ENCODE measurements at places on chromosomes 1 and 21.

DNA sequence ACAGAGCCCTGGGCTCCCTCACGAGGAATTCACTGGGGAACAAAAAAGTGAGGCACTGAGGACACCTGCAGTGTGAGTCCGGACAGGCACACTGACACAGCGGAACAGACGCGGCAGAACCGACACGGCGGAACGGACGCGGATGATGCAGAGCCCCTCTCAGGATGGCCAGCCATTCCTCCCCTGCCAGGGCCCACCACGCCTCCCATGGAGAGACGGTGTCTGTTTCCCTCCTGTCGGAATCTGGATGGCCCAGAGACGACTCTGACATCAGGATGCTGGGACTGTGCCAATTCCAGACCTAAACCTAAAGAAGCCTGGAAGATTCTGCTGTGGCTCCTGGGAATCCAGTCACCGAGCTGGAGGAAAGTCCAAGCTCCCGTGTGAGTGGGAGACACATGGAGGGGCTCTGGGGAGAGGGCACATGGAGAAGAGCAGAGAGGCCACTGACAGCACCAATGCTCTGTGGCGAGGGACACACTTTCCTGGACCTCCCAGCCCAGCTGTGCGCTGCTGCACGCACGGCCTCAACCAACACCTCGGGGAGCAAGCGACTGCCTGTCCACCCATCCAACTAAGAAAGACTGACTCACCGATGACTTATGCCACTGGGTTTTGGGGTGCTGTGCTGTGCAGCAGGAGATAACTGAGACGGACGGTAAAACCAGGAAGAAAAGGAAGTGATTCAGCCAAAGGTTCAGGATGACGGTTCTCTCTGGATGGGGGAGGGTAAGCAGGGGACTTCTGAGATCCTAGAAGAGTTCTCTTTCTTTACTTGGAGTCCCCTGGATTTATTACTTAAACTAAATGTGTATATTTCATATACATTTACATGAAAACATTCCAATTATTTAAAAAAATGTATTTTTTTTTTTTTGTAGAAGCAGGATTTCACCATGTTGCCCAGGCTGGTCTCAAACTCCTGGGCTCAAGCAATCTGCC lies 23.3 kb downstream of the ZBTB17 start:
- no peak for DNase-seq

- no peak for DNase-seq
Measured at GRCh38 chr21:36203603-36203889, 46.9 kb downstream of the DOP1B start.

DNA sequence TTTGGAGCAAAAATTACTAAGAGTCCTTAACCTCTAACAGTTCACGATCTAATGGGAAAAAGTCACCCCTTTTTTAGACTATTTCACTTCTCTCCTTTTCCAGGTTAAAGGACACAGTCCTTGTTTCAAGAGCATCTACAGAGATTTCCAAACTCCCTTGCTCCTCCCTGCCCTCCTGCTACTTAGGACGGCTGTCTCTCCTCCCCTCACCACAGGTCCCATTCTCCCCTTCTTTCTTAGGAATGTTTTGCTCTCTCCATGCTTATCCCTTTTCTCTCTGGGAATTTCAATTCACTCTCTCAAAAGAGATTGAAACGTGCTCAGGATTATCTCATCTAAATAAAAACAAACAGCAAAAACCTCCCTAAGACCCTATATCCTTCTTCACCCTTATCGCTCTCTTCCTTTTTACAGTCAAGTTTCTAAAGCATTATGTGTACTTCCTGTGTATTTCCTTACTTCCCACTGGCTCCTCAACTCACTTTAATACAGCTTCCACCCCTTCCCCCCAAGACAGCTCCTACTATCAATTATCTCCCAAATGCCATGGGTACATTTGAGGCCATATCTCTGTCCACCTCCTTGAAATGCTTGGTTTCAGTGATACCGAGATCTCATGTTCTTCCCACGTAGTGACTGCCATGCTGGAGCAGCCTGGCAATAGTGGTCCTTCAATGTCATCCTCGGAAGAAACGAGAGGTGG lies 43.2 kb upstream of the ZNF281 start:
- DNase-seq, result no peak

GRCh38 chr1:225828706-225829345 lies 18.9 kb downstream of the EPHX1 start:
- DNase-seq, result no peak

- no peak for DNase-seq
Measured at GRCh38 chr1:247224822-247225221, 31.1 kb upstream of the VN1R5 start.

GRCh38 chr1:206447422-206447765 lies 22.9 kb upstream of the IKBKE start:
- no peak for DNase-seq

DNA sequence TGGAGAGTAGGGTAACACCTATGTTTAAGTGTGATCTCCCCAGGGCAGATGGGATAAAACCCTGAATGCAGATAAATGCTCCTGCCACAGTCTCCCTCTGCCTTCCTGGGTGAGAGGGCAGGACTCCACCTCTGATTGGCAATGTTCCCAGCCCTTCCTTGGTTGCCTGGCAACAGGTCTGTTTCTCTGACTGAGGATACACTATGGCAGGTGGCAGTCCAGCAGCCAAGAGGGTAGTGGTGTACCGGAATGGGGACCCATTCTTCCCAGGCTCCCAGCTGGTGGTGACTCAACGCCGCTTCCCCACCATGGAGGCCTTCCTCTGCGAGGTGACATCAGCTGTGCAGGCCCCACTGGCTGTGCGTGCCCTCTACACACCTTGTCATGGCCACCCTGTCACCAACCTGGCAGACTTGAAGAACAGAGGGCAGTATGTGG lies at the start of gene DCDC2B:
DCDC2B (plus strand) TSS at position 199 of the 438 bp plus-strand sequence; CDS start at position 204, 5 bp downstream.
- DNase-seq, result no peak

- no peak for DNase-seq
Measured at GRCh38 chr1:84089867-84090266, 54.2 kb upstream of the PRKACB start.

DNA sequence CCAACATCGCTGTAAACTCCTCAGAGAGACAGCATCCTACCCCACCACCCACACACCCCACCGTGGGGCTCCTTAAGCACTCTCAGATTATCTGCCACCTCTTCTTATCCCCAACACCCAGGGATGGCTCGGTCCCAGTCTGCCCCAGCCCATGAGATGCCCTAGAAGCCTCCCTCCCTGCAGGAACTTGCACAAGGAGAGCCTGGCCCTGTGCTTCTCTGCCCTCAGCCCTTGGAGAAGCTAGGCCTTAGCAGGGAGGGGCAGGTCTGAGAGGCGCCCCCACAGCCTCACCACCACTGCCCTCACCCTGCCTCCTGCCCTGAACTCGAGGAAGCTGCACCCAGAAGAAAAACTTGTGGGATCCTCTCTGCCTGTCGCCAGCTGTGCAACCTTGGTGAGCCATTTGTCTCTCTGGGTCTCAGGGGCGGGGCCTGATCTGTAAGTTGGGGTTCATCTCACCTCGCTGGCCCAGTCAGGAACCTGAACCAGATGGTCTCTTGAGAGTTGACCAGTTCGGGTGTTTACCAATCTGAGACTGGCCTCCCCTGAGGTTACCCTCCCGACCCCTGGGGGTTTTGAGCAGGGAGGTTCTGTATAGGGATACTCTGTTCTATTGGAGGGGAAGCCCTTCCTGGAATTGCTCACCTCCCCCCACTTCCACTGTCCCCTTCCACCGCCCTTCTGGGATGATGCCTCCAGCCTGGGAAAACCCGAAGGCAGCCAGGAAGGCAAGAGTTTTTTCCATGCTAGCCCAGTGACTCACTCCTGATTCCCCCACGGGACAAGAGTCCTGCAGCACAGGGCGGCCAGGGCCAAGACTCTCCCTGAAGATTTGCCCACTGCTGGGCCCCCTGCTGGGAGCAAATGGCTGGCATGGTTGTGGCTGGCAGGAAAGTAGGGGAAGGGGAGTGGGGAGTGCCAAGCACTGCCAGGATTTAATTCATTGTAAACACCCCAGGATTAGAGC lies at the start of gene S100A3:
S100A3 (minus strand) TSS at position 537 of the 967 bp plus-strand sequence. CDS start 773 bp downstream, outside the sequence.
- no peak for DNase-seq

DNA sequence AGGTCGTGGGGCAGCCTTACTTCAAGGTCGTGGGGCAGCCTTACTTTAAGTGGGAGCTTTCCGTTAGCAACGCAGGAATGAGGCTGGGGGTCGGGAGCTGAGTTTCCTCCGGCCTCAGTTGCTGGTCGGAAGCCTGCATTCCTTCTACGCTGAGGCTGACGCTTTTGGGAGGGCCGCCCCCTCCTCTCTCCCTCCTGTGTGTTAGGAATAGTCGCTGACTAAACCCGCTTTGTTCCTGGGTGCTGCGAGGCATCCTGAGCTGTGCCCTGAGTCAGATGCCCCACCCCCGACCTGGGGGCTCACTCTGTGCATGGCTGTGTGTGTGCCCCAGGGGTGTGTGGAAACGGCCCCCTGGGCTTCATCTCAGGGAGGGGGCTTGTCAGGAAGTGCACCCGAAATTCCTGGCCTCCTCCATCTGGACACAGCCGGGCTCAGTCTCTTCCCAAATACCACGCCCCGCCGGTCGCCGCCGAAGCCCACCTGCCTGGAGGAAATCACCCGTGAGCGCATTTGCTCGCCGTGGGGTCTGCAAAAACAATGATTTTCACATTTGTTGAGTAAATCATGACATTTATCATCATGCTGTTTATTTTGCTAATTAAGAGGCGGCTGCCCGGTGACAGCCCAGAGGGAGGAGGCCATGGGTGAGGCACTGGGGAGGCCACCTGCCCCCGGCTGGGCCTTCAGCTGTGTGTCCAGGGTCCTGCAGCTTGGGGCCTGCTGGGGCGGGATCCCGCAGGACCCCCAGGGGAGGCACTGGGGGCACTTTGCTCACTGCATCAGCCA lies 121.4 kb downstream of the PRDM16 start:
- no peak for DNase-seq

DNA sequence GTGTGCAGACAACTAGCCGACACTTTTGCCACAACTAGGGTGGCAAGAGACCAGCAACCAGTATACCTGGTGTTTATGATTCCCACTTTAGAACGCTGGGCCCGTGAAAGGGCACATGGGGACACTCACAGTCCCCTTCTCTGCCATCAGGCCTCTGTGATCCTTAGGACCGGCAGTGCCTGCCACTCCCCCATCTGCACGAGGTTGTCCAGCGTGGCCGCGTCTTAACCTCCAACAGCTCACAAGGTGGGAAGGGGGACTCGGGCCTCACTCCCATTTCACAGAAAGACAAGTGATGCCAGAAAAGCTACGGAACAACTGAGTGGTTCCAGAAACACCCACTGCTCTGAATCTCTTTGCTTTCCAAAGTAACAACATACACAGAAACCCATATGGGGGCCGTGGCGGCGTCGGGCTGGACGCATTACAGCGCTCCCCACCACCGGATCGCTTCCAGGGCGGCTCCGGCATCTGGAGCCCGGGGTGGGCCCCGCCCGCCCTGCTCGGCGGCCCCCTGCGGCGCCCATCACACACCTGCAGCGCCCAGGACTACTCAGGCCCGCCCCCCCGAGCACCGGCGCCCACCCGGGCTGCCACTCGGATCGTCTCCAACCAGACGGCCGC lies 1.0 kb downstream of the ZNF496 start:
- DNase-seq, result no peak

GRCh38 chr1:14341147-14341546 lies 257.3 kb upstream of the KAZN start:
- no peak for DNase-seq

- no peak for DNase-seq
Measured at GRCh38 chr1:100070201-100070939, 62.4 kb downstream of the SASS6 start.

DNA sequence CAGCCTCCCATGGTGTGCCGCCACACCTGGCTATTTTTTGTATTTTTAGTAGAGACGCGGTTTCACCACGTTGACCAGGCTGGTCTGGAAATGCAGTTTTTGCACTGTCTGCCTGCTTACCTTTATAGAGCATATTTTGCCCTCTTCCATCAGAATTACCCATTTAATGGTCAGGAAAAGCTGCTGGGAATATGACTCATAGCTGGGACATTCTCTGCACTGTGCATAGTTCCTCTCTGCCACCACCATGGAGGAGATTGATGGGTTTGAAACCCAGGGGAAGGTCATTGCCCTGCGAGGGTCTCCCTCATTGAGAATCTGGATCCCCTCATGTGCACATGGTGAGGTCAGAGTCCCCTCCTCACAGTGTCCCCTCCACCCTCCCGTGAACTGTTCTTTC lies 32.1 kb downstream of the MX1 start:
- DNase-seq, result no peak

- DNase-seq, result no peak
Measured at GRCh38 chr21:15496911-15497310, 232.9 kb upstream of the USP25 start.

DNA sequence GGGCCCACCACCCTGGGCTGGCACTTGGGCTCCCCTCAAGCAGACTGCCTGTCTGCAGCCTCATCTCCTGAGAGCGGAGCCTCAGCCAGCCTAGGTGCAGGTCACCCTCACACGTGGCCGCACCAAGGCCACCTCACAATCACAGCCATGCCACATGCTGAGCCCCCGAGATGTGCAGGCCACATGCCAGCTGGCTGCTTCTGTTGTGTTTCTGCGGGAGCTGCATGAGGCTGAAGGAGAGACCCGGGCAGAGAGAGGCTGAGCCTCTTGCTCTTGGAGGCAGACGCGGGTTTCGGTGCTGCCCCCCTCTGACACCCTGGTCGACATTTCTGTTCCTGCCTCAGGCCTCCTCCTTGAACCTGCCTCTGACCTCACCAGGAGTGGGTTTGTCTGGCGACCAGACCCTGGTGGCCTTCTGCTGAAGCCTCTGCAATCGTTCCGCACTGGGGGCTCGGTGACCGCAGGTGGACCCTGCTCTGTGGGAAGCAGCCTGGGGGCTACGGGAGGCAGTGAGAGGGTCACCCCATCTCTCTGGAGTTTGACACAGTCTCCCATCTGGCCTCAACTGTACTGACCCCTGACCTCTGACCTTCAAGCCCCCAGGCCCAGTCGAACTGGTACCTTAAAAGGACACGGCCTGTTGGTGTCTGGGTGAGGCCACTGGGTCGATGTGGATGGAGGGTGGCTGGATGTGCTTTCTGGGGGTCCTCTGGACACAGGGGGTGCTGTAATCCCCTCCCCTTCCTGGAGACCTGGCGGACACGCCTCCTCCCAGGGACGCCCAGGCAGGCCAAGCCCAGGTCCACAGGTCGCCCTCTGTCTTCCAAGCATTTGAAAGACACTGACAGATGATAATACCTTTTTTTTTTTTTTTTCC lies 13.0 kb upstream of the C1orf174 start:
- no peak for DNase-seq

DNA sequence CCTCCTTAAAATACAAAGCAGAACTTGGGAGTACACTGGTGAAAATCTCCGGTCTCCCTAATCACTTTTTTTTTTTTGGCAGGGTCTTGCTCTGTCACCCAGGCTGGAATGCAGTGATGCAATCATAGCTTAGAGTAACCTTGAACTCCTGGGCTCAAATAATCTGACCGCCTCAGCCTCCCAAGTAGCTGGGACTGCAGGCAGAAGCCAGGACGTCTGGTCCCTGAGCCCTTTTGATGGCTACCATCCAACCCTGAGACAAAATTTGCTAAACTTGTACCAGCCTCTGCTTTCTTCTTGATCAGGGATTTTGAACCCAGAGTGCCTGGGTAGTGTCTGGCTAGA lies 4.1 kb downstream of the L1TD1 start:
- DNase-seq, result no peak

DNA sequence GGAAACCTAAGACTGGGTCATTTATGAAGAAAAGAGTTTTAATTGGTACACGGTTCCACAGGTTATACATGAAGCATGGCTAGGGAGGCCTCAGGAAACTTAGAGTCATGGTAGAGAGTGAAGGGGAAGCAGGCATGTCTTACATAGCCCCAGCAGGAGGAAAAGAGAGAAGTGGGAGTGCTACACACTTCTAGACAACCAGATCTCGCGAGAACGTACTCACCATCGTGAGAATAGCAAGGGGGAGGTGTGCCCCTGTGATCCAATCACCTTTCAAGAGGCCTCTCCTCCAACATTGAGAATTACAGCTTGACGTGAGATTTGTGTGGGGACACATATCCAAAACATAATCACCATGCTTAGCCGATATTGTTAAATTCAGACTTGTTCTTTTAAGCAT lies 62.8 kb downstream of the DYRK1A start:
- no peak for DNase-seq

Data from endothelial cell (in vitro differentiated cells).